Stimulated activated CD4-positive, alpha-beta T cell treated with anti-CD3 and anti-CD28 coated beads, Interleukin-1b, Interleukin-23, amount 100 ng/mL, for 48 hours (primary cell): ENCODE measurements at places on chromosomes 16 and 17.
A peak's percentile ranks its signal among the peaks of the same experiment; 100 is the strongest.

DNA sequence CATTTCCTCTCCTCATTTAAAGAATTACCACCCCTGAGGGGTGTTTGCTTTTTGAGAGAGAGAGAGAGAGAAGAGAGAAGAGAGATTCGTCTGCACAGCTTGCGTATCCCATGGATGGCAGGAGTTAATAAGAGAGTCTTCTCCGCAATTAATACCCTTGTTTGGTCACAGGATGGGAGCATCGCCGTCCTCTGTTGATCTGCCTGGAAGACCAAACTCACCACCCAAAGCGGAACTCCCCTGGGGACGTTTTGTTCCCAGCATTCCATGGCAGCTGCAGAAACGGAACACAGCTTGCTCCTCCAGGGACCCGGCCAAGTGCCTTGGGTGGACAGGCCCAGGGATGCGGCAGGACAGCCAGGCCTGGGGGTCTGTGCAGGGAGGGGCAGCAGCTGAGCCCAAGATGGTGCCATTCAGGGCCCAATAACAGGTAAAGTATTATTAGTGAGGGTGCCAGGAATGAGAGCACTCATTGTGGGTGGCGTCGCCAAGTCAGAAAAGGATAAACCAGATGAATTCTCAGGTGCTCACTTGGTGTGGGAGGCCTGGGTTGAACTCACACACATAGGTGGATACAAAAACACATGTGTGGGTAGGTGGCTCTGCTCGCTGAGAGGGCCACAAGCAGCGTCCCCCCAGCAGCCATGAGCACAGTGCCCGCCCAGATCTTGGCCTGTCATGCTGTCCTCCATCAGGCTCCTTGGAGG, 83.1 kb downstream of the NT5M start:
- no peak for DNase-seq

DNA sequence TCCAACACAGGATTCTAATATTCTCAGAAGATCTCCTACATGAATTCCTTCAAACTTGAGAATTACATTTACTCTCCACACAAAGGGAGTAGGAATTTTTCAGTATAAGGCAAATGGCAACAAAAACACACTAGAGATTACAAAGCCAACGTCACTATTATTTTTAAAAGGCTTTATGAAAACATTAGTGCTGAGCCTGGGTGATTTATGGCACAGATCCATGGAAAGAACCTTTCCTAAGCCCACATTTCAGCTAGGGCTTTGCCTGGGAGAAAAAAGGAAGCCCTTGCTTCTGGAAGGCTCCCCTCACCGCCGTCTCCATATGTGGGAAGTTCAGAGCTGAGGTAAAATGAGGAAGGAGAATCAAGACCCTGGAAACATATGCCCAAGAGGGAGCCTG, 499.4 kb upstream of the HSBP1 start:
- no peak for DNase-seq

GRCh38 chr16:3170440-3171180, 17.4 kb upstream of the OR1F1 start:
- DNase-seq: peak; percentile 36

GRCh38 chr17:76272541-76273444, 7.6 kb downstream of the UBALD2 start:
- DNase-seq: peak; percentile 83

DNA sequence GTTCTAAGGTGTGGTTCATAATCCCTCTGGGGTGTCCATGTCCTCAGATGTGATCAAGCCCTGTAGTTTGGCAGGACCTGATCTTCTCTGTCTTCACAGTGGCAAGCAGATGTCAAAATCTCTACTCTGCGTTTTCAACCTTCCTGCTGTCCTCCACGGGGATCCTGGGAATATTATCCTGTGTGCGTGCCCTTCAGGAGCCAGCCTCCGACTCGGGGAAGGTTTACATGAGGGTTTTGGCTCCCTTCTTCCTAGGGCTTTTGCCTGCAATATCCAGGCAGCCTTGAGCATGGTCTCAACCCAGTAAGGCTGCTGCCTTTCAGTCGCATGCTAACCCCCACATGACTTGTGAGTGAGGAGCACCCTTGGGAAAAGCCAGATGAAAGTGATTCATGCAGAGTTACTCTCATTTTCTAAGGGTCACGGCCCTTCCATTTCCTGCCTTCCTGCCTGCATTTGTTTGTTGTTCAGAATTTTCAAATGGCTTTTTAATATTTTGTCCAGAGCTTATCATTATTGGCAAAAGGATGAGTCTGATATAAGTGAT, 202.2 kb upstream of the CHMP6 start:
- DNase-seq: peak; percentile 42

DNA sequence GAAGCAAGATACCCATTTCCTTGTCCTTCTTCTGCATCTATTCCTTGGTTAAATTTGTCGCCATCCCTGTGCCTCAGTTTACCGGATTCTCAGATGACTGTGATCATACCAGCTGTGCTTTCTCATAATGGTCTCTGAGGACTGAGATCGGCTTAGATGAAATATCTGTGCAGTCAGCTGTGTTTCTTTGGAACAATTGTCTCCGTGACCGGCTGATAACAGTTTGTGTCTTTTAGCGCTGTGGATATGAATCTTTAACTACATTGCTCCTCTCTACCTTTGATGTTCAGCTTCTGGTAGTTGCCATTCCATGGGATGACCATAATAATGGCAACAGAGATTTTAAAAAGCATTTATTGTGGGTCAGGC, 473 bp downstream of the FTO start:
- DNase-seq: no peak

DNA sequence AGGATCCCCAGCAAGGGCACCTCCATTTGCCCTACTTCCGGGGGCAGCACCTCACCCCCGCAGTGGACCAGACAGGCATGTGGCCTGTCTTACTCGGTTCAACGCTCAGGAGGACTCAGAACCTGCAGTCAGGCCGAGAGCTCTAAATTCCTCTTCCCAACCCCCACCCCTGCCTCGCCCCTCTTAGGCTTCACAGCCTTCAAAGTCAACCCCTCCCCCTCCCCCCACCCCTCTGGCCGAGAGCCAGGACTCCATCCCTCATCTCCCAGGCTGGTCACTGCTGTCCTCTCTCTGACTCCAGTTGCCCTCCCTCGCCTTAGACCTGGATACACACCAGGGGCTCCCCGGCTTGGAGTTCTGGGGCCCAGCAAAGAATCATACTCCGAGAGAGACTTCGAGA, 8.1 kb upstream of the HS3ST6 start:
- no peak for DNase-seq

GRCh38 chr16:55021595-55022475, 91.2 kb downstream of the IRX5 start:
- no peak for DNase-seq

- no peak for DNase-seq
These were observed 174.7 kb downstream of the HS3ST3A1 start for GRCh38 chr17:13426991-13427390.

DNA sequence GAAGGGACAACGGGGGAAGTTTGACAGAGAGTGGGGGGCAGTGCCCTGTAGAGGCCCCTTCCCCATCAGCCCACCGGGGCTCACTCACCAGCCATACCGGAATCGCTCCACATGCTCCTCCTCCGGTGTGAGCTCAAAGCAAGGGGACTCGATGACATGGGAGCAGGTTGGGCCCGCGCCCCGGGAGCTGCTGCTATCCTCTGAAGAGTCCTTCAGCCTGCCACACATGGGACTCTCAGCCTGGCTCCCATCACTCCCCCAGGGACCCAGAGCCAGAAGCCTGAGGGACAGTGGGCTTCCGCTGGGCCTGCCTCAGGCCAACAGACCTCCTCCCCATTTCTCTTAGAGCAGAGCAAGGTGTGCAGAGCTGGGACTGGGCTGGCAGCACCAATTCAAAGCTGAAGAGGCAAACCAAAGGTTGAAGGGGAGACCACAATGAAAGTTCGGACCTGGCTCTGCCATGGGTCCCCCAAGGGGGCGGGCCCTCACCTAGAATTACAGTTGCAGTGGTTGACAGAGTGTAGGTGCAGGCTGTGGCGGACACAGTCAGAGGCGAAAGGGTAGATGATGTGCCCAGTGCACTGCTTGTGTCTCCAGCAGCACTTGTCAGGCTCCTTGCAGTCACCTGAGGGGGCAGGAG, 7.3 kb downstream of the PROCA1 start:
- DNase-seq: no peak

DNA sequence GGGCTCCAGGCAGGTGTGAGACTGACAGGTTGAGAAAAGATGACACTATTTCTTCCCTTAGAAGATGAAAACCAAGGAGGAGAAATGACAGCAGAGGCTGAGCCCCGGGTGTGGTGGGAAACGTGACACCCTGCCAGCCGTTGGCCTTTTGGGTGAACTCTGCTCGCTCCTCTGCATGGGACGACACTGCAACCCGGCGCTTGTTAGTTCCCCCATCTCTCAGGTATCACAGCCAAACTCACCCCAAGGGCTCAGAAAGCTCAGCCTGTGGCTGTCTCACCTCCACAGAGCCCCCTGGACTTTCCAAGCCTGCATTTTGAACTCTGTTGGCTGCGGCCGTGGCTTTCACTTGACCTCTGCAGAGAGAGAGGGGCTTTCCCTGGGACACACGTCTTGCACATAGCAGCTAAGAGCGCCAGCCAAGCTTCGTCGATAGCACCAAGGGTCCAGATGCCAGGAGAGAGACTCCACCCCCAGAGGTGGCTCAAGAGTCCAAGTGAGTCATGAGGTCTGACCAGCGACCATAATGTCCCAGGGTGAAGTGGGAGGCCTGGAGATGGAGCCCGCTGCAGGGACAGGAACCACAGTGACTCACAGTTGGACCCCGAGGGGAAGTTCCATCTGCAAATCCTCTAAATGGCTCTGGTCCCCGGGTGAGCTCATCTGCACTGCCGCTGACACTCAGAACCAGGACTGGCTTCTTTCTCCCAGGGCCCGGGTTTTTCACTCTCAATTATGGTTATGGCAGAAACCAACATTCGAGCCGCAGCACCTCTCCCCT, 301.9 kb downstream of the SOX9 start:
- peak; percentile 46 for DNase-seq

GRCh38 chr17:48597778-48598631, 4.4 kb upstream of the HOXB5 start:
- DNase-seq: no peak

GRCh38 chr16:716200-716568, 1.3 kb downstream of the METRN start:
- no peak for DNase-seq

DNA sequence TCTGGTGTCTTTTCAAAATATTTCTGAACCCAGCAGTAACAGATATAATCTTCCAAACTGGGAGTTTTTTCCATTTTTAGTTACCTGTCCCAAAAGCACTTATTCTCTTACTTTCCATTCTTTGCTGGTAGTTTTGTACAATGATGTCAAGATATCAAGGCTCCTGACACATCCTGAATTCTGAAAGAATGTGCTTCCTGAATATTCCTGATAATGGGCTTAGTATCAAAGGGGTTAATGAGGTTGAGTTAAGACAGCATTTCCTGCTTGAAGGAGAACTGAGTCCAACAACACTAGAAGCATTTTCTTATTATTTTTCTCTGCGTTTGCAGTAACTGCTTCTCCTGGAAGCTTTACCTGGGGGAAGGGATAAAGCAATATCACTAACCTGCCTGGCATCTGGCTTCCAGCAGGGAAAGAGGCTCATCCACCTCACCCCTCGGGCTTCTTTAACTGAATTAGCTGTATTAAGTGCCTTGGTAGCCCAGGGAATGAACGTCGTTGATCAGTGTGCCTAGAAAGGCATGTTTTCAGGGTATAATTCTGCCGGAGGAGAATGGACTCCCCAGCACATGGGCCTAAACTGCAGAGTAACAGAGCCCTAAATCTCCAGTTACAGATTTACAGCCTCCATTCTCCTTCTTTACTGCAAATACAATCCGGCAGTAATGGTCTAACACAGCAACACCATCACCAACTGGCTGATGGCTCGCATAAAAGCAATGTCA, 134.4 kb downstream of the SNX11 start:
- DNase-seq: no peak

DNA sequence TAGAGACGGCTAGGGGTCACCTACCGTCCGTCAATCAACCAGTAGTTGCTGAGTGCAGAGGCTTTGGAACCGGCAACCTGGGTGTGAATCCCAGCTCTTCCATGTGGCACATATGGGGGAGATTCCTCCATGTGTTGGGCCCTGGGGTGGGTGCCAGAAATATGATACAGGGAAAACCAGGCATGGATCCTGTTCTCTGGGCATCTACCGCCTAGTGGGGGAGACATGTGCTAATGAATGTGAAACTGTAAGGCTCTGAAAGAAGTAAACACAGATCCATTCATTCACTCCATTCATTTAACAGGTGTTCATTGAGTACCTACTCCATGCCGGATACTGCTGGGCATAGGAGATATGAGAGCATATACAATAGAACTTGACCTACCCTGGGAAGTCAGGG, 39.5 kb upstream of the SDK2 start:
- no peak for DNase-seq

DNA sequence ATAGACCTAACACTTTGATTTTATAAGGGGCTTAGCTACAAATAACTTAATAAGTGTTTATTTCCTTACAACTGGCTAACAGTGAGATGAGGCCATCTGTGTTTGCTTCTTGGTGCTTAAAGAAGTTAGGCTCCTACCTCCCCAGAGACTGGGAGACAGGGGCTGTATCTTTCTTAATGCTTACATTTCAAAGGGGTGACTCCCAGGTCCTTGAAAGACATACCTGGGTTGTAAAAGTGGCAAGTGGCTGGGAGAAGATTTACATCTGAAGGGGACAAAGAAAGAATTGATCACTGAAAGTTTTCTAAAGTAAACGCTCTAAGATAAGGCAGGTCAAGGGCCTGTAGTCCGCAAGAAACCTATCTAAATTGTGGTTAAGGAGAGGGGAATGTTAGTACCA, 196.8 kb downstream of the CNTNAP4 start:
- no peak for DNase-seq

GRCh38 chr17:34852614-34853013, 108.6 kb downstream of the CCT6B start:
- DNase-seq: no peak

- DNase-seq: no peak
These were observed 41.6 kb upstream of the IRX6 start for GRCh38 chr16:55282441-55282840.

GRCh38 chr17:11899537-11899942, 97.7 kb downstream of the ZNF18 start:
- DNase-seq: no peak

- no peak for DNase-seq
These were observed 23.3 kb downstream of the TMEM100 start for GRCh38 chr17:55699181-55699860.

DNA sequence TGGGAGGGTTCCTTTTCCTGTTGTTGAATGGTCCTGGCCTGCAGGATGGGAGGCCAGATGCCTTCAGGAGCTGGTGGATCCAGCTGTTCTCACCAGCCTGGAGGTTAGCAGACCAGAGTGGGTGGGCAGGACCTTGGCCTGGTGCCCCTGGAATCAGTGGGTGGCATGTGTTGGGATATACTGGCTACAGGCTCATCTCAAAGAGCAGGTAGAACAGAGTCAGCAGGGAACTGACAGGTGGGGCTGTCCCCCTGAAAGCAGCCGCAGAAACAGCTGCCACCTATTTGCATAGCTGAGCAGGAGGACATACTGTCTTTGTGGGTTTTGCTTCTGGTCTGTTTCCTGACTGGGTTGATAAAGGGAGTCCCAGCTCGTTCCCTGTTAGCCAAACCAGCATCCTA, 144.1 kb downstream of the RAB11FIP4 start:
- peak; percentile 54 for DNase-seq

- peak; percentile 66 for DNase-seq
These were observed 1.8 kb downstream of the ASGR1 start for GRCh38 chr17:7177191-7177953.

- no peak for DNase-seq
These were observed 104.5 kb upstream of the FAM20A start for GRCh38 chr17:68705714-68706076.
